ENCODE measurements at places on chromosomes 1 and 21. TPM values are rescaled to one million over a fixed set of nuclear protein-coding genes. Genes with fewer than 3 reads are reported as not detected.

The ESPN gene
- under 0.01 TPM for total RNA-seq

The SPRR1A gene
- total RNA-seq: not detected

The KRTAP10-7 gene
- not detected for total RNA-seq

The PRAMEF33 gene
- total RNA-seq: not detected

The CDCA8 gene
- 1.5 TPM for total RNA-seq

The SV2A gene
- 19.4 TPM for total RNA-seq

The KIAA0040 gene
- 0.17 TPM for total RNA-seq

The IGSF9 gene
- not detected for total RNA-seq

The OR10Z1 gene
- total RNA-seq: not detected

The SH2D5 gene
- total RNA-seq: 4.2 TPM

The TTC34 gene
- 0.15 TPM for total RNA-seq

The BRINP2 gene
- not detected for total RNA-seq

The F13B gene
- total RNA-seq: not detected

The TIMM17A gene
- 62.4 TPM for total RNA-seq

The TRIM58 gene
- total RNA-seq: under 0.01 TPM

The KCNJ9 gene
- not detected for total RNA-seq

The KLHL17 gene
- 8.0 TPM for total RNA-seq

The GJA5 gene
- 2.0 TPM for total RNA-seq

The PHGDH gene
- 110 TPM for total RNA-seq

The HCRTR1 gene
- not detected for total RNA-seq

The PDZK1IP1 gene
- not detected for total RNA-seq

The KRTAP21-3 gene
- total RNA-seq: not detected

The SPRR2E gene
- not detected for total RNA-seq

The LRRC7 gene
- total RNA-seq: under 0.01 TPM

The LYPD8 gene
- total RNA-seq: not detected

The ABCG1 gene
- 4.5 TPM for total RNA-seq

The SPRTN gene
- 11.7 TPM for total RNA-seq

The C8B gene
- not detected for total RNA-seq

The AMPD1 gene
- not detected for total RNA-seq

The LCE1C gene
- not detected for total RNA-seq

The EFNA1 gene
- total RNA-seq: 0.17 TPM

The RIMKLA gene
- under 0.01 TPM for total RNA-seq

The NBPF10 gene
- 2.0 TPM for total RNA-seq

The CNTN2 gene
- not detected for total RNA-seq

The FCRL4 gene
- not detected for total RNA-seq

The SIM2 gene
- total RNA-seq: not detected

The CFAP141 gene
- total RNA-seq: not detected

The HDAC1 gene
- 89.2 TPM for total RNA-seq

The CR1L gene
- not detected for total RNA-seq

The SLC26A9 gene
- not detected for total RNA-seq

The TNFRSF8 gene
- total RNA-seq: under 0.01 TPM

The AMIGO1 gene
- 3.6 TPM for total RNA-seq

The OXCT2 gene
- 4.1 TPM for total RNA-seq

Measured in smooth muscle cell of trachea (primary cell).